Stimulated activated CD8-positive, alpha-beta memory T cell treated with anti-CD3 and anti-CD28 coated beads, Interleukin-2, amount 100 ng/mL, for 1 hour (primary cell): ENCODE measurements at places on chromosomes 5 and 9.

DNA sequence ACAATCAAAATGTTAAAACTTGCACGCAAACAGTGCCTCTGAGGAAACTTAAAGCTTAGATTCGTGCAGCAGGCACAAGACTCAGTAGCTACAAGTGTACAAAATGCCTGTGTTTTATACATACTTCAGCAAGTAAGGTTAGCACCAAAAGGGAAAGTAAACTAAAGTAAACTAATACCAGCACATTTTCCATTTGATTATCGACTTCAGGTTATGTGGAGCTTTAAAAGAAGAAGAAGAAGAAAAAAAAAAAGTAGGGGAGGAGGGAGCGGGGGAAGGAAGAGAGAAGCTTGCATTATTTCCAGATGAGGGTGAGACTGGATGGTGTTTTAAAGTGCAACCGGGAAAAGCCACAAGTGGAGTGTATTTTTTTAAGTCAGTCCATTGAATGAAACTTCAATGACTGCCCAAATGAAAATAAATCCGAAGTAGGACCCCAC lies 596 bp upstream of the ADAMTS6 start:
- DNase-seq: no peak

DNA sequence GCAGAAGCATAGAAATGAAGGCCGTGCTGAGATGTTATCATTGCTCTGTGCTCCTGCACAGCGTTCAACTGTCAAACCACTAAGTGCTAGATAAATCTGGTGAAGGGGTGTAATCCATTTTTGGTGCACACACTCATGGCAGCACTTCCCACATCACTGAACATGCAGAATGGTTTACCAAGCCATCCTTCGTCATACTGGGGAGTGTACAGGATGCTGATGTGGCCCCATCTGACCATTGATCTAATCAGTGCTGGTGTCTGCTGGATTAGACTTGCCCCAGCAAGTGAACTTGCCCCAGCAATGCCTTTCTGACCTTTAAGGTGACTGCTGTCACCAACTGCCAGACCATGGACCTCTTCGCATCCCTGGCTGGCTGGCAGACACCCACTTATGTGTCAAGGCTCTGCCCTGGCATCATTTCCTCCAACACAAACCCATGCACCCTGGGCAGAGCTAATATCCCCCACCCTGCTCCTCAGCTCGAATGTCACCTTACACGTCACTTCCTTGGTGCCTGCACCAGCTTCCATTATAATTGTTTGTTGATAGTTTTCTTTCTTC lies 4.2 kb upstream of the SEMA4D start:
- no peak for DNase-seq

GRCh38 chr9:127353882-127354281 lies 43.1 kb upstream of the SLC2A8 start:
- DNase-seq: no peak

DNA sequence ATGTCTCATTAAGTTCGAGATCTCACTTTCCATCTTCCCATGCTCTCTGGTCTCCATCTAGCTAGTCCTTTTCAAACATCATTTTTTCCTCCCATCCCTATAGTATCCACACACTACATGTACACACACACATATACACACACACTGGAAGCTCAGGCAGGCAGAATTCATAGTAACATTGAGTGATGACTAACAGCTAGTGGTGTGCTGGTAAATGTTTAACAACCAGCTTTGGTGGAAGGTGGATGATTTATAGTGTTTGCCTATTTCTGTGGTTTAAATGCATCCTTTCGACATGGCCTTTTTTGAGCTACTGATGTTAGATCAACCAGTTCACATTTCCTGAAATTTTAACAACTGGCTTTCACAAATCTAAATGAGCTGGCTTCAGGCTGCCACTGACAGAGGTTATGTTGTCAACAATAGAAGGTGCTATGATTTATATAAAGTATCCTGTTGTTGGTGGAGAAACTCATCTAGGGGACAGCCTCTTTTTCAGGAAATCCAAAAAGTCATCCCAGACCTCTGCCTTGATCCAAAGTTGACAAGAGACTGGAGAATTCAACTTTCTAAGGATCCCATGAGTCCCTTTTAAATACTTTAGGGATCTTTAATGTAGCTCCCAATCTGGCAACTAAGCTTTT lies 117.8 kb downstream of the CCDC192 start:
- DNase-seq: no peak

DNA sequence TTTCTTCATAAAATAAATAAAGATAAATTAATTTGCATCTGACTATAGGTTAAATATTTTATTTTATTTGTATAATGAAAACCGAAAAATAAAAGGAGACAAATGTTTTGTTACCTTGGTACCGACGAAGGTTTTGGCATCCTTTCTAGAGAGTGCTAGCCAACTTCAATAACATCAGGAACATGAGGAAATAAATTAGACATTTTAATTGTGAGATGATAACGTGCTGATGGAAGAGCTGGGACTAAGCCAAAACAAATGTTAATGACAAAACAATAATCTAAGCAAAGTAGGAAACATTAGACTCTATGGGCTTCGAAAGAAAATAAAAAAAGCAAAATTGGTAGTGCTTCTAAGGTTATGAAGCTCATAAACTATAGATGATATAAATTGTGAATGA lies 201.0 kb downstream of the IRX2 start:
- no peak for DNase-seq

DNA sequence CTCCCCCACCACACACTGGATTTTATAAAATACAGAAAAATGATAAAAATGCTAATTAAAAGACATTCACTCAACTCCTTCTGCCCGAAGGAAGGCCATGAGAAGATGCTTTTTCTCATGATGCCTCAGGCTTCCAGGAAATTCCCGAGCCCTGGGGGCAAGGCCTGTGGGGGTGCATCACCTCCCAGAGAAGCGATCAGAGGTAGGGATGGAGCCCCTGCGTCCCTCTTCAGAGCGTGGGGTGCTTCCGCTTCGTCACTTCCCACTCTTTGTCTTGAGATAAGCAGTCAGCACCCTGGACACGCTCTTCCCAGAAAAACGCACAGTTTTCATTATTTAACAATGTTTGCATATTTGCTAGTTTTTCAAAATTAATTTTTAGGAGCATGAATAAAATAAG lies 33.3 kb upstream of the SH3PXD2B start:
- no peak for DNase-seq

DNA sequence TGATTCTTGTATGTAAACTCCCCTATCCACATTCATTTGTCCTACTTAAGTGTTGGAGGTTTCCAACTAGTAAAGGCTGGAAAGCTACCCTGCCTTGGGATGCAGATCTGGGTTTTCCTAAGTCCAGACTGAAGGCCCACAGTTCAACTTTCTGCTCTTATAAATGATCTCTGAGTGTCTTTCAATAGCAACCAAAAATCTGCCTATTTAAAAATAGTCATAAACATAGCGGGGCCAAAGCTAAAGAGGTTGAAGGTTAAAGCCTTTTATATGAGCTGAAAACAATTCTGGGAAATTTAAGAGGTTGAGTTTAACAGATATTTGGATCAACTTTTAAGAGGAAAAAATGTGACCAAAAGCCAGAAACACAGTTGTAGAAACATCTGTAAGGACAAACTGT lies 87.2 kb downstream of the NTRK2 start:
- no peak for DNase-seq
